ENCODE measurements at places on chromosomes 3 and 15.

GRCh38 chr15:62250186-62250585, 85.1 kb upstream of the C2CD4B start:
- no peak for DNase-seq

GRCh38 chr15:99117563-99118257, 12.8 kb downstream of the SYNM start:
- no peak for DNase-seq

- DNase-seq, result no peak
Measured at GRCh38 chr3:174858353-174858752, 781 bp upstream of the NAALADL2 start.

- DNase-seq, result no peak
Measured at GRCh38 chr3:71951361-71951760, 166.4 kb upstream of the PROK2 start.

DNA sequence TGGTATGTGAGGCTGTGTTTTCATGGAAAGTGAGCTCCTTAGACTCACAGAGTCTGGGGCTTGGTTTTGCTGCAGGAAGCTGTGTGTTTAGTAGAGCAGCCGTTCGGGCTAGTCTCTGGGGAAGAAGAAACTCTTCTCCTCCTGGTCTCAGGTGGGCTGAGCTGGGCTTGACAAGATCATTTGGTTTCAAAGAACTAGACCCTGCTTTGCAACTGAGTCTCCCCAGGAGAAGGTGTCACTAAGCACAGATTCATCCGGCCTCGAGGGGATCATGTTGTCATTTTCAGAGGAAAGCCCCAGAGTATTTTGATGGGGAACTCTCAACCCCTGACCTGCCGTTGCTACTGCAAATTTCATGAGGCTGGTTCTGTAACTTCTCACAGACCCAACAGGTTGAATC, 188.5 kb downstream of the FAM43A start:
- no peak for DNase-seq

Measured in frontal cortex (tissue), 4 donors.